ENCODE measurements at places on chromosomes 2 and 18. TPM values are rescaled to one million over a fixed set of nuclear protein-coding genes. Genes with fewer than 3 reads are reported as not detected.

- no peaks in the 10 kb centered on the region for H3K4me1 ChIP-seq
- H3K27me3 ChIP-seq: no peaks in the 10 kb centered on the region
- no peak overlapping the region for H3K27ac ChIP-seq
Measured at GRCh38 chr2:177010146-177010545, 202.4 kb upstream of the HNRNPA3 start.

Gene IL1RL1
- polyA plus RNA-seq: not detected

Gene RAD51AP2
- 0.02 TPM for polyA plus RNA-seq

Gene UGT1A5
- not detected for polyA plus RNA-seq

Gene CRYBA2
- polyA plus RNA-seq: not detected

Gene PROC
- polyA plus RNA-seq: 1.6 TPM

Gene C2orf66
- polyA plus RNA-seq: not detected
